ENCODE measurements at places on chromosomes 12 and 14. TPM values are rescaled to one million over a fixed set of nuclear protein-coding genes. Genes with fewer than 3 reads are reported as not detected.

Gene P3H3
- not detected for total RNA-seq

Gene KRT82
- total RNA-seq: not detected

Gene NOS1
- total RNA-seq: not detected

Gene KRT6A
- not detected for total RNA-seq

Gene TAS2R8
- not detected for total RNA-seq

Gene IL23A
- total RNA-seq: 5.6 TPM

Gene TPH2
- not detected for total RNA-seq

Gene RAB3IP
- 37.9 TPM for total RNA-seq

Gene ANO4
- total RNA-seq: not detected

- H3K4me1 ChIP-seq: peaks cover 25% of the 10 kb centered on the region
- no peak for DNase-seq
- H3K4me3 ChIP-seq: no peak overlapping the region
Observed at GRCh38 chr14:76814726-76815645, 2.3 kb upstream of the ANGEL1 start.

DNA sequence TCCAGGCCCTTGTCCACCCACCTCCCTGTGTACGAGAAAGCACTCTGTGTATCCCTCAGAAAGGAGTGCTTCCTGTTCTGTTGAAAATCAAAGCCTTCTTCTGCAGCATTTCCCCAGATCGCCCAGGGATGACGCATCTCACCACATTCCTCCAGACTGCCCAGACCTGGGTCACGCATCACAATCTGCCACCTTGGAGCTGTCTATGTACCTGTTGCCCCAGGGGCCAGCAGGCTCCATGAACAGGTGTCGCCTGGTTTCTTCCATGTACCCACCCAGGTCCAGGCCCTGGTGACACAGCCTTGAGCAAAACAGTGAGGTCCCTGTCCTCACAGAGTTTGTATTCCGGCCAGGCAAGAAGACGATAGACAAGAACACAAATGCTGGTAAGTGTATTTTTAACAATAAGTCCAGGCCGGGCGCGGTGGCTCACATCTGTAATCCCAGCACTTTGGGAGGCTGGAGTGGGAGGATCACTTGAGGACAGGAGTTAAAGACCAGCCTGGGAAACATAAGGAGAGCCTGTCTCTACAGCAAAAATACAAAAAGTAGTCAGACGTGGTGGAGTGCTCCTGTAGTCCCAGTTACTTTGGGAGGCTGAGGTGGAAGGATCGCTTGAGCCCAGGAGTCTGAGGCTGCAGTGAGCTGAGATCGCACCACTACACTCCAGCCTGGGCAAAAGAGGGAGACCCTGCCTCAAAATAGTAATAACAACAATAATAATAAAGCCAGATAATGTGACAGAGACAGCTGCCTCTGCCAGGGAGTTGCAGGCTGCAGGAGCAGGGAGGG is 6.8 kb upstream of the PPP1R13B start:
- DNase-seq: no peak
- H3K4me3 ChIP-seq: no peak overlapping the region
- no peaks in the 10 kb centered on the region for H3K36me3 ChIP-seq
- no peak overlapping the region for H3K27ac ChIP-seq
- no peaks in the 10 kb centered on the region for H3K4me1 ChIP-seq

GRCh38 chr14:89667983-89668382 is 250.9 kb upstream of the FOXN3 start:
- no peak overlapping the region for H3K27ac ChIP-seq
- H3K36me3 ChIP-seq: no peaks in the 10 kb centered on the region
- no peak overlapping the region for H3K4me3 ChIP-seq
- DNase-seq: no peak
- no peaks in the 10 kb centered on the region for H3K27me3 ChIP-seq

DNA sequence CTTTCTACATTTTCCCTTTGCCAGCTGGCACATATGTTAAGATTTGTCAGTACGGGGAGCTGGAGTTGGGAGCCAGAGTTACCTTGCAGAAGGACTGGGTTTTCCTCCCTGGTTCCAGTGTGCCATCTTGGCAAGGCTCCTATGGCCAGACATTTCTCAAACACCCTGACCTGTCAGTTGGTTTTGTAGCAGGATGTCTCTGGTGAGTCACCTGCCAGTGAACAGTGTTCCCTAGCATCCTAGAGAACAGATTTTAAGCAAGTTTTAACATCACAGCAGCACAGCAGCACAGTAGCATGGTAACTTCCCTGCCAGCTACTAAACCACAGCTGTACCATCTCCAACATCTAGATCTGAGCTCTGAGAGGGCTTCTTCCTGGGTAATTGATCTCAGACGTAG is 26.2 kb upstream of the KTN1 start:
- DNase-seq: no peak
- H3K4me1 ChIP-seq: no peaks in the 10 kb centered on the region
- H3K27me3 ChIP-seq: peaks cover 2% of the 10 kb centered on the region
- H3K4me3 ChIP-seq: no peak overlapping the region

DNA sequence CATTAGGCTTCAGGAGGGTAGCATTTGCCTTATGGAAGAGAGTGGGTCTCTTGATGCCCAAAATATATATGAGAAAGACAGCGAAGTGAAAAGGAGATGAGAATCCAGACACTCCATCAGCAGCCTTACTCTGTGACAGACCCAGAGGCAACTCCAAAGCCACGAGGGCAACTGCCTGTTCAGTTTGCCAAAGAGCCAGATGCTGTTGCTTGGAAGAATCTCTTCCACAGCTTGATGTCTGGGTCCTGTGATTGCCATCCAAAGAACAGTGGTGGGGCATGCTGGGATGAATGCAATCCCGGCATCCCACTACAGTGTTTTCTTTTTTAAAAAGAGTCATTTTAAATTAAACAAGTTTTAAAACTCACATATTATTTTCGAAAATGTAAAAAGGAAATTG is 10.9 kb upstream of the OTX2 start:
- peaks cover 35% of the 10 kb centered on the region for H3K27me3 ChIP-seq
- no peak overlapping the region for H3K27ac ChIP-seq
- no peaks in the 10 kb centered on the region for H3K36me3 ChIP-seq
- H3K4me1 ChIP-seq: peaks cover 1% of the 10 kb centered on the region

- H3K4me1 ChIP-seq: peaks cover 3% of the 10 kb centered on the region
- H3K36me3 ChIP-seq: no peaks in the 10 kb centered on the region
Observed at GRCh38 chr12:65892841-65893251, 68.6 kb downstream of the HMGA2 start.

DNA sequence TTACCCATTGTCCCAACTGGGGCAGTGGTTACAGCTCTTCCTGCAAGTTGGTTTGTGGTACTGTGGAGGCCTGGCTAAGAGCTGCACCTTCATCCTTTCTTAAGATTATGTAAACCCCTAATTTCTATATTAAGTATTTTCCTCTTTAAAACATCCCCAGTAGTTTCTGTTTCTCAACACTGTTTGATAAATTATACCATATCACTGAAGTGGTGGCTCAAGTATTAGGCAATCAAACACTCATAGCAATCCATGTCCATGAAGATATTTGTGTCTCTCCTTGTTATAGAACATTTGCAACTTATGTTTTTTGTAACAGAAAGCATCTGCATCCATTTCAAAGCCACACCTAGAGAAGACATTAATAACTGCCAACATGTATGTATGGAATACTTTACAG is 31.8 kb downstream of the ATXN3 start:
- DNase-seq: no peak
- peaks cover 65% of the 10 kb centered on the region for H3K36me3 ChIP-seq
- H3K4me3 ChIP-seq: no peak overlapping the region
- H3K27me3 ChIP-seq: no peaks in the 10 kb centered on the region
- H3K4me1 ChIP-seq: no peaks in the 10 kb centered on the region

- no peak overlapping the region for H3K4me3 ChIP-seq
- H3K36me3 ChIP-seq: no peaks in the 10 kb centered on the region
- no peak overlapping the region for H3K27ac ChIP-seq
Observed at GRCh38 chr14:53161758-53162435, 8.8 kb upstream of the DDHD1 start.

DNA sequence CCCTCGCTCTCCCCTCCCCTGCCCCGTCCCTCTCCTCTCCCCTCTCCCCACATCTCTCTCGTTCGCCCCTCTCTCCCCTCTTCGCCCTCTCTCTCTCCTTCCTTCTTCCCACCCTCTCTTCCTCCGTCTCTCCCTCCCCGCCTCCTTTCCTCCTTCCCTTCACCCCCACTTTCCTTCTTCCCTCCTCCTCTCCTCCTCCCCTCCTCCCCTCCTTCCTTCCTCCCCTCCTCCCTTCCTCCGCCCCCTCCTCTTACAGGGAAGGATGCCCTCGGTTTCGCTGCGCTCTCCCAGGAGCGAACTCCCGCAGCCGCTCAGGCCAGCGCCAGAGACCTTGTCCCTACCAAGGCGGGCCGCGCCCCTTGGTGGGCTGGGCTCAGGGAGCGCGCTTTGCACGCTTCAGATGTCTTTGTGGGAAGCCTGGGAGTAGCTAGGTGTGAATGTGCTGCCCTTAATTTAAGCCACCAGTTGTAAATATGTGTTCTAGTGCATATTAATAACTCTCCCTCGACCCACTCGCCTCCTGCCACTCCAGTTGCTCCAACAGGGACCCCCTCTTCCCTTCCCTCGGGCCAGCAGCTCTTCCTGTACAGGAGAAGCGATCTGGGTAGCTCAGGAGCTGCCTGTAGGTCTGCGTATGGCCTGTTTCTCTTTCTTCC is 13.3 kb upstream of the MAP3K9 start:
- DNase-seq: no peak
- H3K4me1 ChIP-seq: peaks cover 12% of the 10 kb centered on the region
- no peaks in the 10 kb centered on the region for H3K36me3 ChIP-seq
- peak overlapping the region; percentile 73 for H3K4me3 ChIP-seq
- H3K27me3 ChIP-seq: peaks cover 30% of the 10 kb centered on the region

DNA sequence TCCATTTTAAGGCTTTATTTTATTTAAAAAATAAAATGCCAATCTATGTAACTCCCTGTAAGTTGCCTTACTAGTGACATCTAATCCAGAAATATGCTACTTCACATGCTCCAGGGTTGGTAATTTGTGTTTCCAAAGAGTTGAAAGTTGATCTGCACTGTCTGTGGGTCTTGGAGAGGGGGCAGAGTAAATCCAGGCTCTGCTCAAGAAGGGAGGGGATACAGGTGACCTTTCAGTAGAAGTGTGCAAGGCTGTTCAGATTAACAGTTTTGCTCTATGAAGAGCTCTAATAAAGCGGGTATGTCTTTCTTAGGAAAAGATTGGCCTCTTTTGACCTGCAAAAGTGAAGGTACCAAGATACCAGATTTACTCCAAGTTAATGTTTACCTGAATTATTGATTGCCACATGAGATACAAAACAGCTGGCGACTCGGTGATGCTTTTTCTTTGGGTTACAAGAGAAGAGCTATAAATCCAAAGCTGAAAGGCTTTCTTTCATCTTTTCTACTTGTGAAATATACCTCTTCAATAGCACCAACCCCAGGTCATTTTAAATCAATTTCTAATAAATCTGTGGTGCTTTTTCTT is 75.6 kb upstream of the FLRT2 start:
- no peaks in the 10 kb centered on the region for H3K27me3 ChIP-seq
- H3K36me3 ChIP-seq: no peaks in the 10 kb centered on the region
- H3K4me3 ChIP-seq: no peak overlapping the region

GRCh38 chr14:24954700-24955037 is 95.3 kb downstream of the STXBP6 start:
- peaks cover 3% of the 10 kb centered on the region for H3K27me3 ChIP-seq
- H3K4me3 ChIP-seq: no peak overlapping the region
- no peaks in the 10 kb centered on the region for H3K36me3 ChIP-seq
- no peak overlapping the region for H3K27ac ChIP-seq
- no peaks in the 10 kb centered on the region for H3K4me1 ChIP-seq
- no peak for DNase-seq

DNA sequence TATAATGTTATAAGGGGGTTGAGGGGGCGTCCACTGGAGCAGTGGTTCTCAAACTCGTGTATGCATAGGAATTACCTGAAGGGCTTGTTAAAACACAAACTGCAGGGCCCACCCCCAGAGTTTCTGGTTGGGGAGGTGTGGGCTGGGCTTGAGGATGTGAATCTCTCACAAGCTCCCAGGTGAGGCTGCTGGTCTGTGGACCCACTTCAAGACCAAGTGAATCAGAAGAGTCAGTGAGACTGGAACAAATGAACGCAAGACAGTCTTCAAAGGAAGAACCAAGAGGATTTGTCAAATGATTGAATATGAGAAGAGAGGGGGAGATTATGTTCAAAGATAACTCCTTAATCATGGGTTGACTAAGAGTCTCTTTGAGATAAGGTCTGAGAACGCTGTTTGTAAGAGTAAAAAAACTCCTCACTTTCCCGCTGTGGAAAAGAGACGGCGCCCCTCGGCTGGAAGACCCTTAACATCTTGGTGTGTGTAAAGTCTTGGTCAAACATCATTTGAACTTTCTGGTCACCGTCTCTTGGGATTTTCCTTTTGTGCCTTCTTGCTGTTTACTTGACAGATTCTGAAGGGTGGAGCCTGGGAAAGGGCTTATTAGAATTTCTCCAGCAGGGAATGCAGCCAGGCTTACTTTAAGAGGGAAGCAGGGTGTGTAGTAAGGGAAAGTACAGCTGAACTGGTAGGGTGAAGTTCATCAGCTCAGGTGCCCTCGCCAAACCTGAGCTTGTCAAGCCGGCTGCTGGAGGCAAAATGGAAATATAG is 5.3 kb upstream of the FOXN3 start:
- no peak overlapping the region for H3K27ac ChIP-seq
- no peaks in the 10 kb centered on the region for H3K27me3 ChIP-seq
- no peak overlapping the region for H3K4me3 ChIP-seq

DNA sequence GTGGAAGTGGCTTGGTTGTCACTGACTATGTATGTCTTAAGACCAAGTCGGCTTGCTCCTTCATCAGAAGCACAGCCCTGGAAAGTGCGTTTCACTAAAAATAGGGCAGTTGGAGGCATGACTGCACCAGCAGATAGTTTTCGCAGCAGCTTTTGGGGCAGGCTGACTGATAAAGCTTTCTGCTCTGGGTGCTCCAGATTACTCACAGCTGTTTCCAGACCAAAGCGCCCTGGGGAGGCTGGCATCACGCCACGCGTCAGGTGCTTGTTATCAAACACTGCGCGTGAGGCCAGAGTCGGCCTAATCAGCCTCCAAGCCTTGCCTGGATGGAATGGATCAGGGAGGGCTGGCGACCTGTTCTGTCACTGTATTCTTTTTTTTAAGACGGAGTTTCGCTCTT is 13.3 kb upstream of the LRRC10 start:
- H3K36me3 ChIP-seq: no peaks in the 10 kb centered on the region
- peaks cover 11% of the 10 kb centered on the region for H3K27me3 ChIP-seq
- H3K27ac ChIP-seq: no peak overlapping the region
- H3K4me1 ChIP-seq: no peaks in the 10 kb centered on the region
- H3K4me3 ChIP-seq: no peak overlapping the region

GRCh38 chr12:102050660-102051430 is 10.9 kb downstream of the WASHC3 start:
- no peak for DNase-seq
- H3K36me3 ChIP-seq: peaks cover 64% of the 10 kb centered on the region
- no peaks in the 10 kb centered on the region for H3K27me3 ChIP-seq

- no peak overlapping the region for H3K27ac ChIP-seq
- H3K4me1 ChIP-seq: no peaks in the 10 kb centered on the region
- H3K36me3 ChIP-seq: no peaks in the 10 kb centered on the region
- no peaks in the 10 kb centered on the region for H3K27me3 ChIP-seq
- H3K4me3 ChIP-seq: no peak overlapping the region
Observed at GRCh38 chr12:129819391-129819790, 84.4 kb downstream of the TMEM132D start.

DNA sequence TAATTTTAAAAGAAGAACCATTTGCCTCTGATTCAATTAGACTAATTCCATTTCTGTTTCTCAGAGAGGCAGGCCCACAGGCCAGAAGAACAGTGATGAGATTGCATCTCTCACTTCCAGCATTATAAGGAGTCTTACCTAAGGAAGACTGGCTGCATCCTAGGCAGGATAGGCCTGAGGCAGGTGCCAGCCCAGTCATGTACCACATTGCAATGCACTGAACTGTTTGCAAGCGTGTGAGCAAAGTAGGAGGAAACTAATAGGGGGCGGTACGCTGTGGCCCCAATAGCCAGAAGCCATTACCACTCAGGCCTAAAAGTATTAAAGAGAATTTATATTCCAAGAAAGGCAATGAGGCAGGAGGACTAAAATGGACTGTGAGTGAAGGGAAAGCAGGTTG is 12.1 kb upstream of the CNIH1 start:
- H3K36me3 ChIP-seq: no peaks in the 10 kb centered on the region
- H3K27me3 ChIP-seq: peaks cover 3% of the 10 kb centered on the region
- H3K4me1 ChIP-seq: peaks cover 6% of the 10 kb centered on the region
- H3K27ac ChIP-seq: no peak overlapping the region
